Kidney (tissue), 22 donors: ENCODE measurements at places on chromosomes 2 and 18.

DNA sequence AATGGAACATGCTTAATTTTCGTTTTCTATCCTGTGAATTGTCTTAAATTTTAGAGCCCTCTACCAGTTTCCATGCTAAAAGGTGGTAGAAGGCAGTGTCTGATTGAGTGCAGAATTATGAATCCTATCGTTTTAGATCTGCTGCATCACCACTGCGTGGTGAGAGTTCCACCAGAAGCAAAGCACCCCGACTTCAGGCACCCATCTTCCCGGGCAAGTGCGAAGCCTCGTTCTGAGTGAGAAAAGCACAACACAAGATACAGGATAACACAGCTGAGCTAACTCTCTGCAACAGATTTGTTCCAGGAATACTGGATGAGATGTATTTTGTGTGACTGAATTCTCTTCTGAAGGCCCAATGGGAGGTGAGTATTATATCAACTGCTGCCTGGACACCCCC, 471.5 kb downstream of the EIPR1 start:
- no peak for DNase-seq

- DNase-seq, result no peak
Observed at GRCh38 chr18:44724105-44724778, 43.6 kb downstream of the SETBP1 start.

DNA sequence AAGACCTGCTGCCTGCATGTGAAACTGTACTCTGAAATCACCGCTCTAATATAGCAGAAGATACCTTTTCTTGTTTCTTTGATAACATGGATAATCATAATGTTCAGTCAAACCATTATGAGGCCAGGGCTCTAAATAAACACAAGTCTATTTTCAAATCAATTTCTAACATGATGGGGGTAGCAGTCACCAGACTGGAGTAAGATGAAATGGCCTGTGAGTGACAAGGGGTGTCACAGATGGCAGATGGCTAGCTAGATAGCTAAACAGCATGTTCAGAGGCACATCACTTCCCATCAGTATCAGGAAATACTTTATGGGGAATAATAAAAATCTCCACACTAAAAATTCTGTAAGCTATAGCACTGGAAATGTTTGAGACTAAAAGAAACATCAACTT, 14.0 kb downstream of the MBD2 start:
- no peak for DNase-seq

- DNase-seq, result no peak
Observed at GRCh38 chr2:168120310-168120709, 127.1 kb downstream of the STK39 start.

DNA sequence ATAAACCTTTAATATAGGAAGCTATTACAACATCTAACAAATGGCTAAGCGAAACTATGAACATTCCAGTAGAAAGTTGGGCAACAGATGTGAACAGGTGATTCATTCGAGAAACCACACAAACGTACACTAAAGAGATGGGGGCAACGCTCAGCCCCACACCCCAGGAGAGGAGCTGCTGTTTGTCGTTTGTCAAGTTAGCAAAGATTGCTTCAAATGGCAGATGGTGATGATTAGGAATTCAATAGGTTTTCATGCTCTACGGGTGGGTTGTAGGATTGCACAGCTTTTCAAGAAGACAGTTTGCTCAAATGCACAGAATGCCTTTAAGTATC, 154.7 kb upstream of the HDAC4 start:
- DNase-seq, result no peak

DNA sequence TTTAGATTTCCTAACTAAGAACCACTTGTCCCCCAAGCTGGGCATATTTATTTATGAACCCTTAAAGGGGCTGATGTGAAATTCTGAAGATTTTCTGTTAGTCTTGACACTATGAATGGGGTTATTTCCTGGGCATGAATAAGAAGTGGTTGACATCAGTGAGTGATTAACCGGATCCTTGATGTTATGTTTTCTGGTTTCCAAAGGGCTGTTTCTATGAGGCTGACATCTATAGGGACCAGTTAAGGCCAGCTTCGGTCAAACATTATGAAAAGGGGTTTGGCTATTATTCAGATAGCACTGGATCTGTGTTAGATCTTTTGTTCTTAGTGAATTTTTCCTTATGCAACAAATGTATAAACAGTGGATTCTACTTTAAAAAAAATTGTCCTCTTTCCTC, 443.7 kb upstream of the SPRED2 start:
- DNase-seq, result no peak

GRCh38 chr18:76380791-76381405, 114.1 kb downstream of the ZNF516 start:
- peak; percentile 41 for DNase-seq

DNA sequence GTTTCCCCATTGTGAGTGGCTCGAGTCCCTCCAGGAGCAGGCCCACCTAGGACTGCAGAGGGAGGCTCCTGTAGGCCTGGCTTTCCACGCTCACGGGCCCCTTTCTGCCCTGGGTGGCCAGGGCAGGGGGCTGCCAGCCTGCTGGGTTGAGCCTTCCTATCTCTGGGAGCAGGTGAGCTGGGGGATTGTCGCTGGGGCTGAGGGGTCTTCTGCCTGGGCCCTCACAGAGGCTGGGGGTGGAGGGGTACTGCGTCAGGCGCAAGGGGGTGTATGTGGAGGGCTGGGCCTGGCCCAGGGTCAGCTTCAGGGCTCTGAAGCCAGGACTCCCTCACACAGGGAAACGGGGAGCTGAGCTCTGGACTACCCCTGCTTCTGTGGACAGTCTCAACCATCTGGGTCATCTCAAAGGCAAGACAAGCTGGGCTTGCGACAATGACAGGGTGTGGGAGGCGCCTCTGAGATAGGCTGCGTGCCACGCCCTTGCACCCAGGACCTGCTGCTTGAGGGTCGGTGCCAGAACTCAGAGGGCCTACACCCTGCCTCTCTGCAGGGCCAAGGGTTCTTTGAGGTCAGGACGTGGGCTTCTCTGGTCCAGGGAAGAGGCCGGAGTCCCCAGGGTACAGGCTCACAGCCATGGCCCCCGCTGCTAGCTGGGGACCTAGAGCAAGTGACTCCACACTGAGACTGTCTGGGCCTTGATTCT, 206.1 kb downstream of the TWIST2 start:
- no peak for DNase-seq

DNA sequence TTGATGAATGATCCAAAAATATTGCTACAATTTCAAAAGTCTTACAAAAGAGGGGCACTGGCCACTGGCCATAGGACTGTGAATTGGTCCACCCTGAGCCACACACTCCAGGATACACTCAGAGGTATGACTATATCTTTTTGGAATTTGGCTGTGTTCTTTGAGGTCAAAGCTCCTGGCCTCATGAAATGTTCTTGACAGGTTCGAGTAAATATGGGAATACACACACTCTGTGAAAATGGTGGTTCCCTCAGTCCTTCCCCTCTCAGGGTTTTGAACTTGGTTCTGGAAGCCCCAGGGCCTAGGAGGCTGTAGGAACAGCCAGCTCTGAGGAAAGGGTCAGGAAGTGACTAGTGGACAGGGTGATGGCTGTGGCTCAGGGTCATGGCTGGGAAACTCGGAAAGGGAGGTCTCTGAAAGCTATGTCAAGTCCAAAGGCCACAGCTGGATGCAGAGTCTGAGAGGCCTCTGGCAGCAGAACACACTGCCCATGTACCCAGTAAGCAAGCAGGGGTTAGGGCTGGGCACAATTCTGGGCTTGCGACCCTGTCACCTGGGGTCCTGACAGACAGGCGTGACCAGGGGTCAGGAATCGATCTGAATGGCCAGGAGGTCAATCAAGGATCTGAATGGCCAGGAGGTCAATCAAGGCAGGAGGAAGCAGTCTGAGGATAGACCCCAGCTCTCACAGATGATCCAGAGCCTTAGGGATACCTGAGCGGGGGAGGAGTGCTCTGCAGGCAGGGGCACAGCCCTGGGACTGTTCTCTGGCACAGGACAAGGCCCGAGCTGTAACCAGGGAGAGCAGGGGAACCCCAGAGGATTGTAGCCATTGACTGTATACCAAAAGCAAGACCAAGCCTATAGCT, 223.4 kb upstream of the SMAD2 start:
- no peak for DNase-seq

DNA sequence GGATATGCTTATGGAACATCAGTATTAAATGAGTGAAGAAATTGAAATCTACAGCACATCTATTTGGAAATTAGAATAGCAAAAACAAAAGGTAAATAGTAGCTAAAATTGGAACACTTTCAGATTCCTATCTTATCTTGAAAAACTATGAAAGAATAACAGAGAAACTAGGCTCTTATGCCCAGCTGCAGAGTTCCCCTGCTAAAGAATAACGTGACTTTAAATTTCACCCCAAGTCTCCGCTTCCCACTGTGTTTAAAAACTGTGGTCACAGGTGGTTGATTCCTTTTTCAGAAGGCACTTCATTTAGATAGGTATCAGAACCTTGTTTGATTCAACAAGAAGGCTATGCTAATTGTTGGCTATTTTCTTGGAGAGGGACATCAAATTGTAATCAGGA, 30.1 kb downstream of the ARHGAP28 start:
- DNase-seq, result no peak

DNA sequence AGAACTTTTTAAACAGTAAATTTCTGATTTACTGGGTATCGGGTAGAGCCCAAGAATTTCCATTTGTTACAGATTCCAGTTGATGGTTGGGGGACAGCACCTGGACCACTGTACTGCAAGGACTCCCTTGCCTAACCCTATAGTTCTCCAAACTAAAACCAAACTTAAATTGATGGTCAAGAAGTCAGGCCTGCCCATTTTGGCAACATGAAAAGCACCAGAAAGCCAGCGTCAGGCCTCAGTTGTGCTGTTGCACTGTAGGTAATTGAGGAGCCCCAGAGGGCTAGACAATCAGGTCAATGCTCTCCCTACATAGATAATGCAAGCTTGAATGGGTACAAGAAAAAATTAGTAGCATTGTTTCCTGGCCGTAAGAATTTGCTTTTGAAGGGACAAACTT, 40.5 kb downstream of the NOP58 start:
- DNase-seq, result no peak

DNA sequence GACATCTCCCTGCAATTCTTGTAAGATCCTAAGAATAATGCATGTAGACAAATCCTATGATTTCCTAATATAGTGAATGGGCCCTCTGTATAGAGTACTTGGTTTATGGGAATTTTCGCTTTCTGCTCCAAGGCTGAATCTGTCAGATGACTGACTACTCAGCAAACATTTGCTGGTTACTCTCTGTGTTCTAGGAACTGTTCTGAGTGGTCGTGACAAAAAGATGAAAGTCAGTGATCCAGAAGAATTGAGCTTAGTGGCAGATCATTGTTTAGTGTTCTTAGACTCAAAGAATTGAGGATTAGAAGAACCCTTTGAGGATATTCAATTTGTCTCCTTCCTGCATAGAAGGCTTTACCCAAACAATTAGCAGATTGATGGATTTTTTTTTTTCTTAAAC, 10.0 kb downstream of the XRCC5 start:
- no peak for DNase-seq

GRCh38 chr2:42913280-42913878, 121.0 kb upstream of the HAAO start:
- DNase-seq, result no peak

- no peak for DNase-seq
Observed at GRCh38 chr18:79961527-79962291, 2.7 kb upstream of the HSBP1L1 start.

DNA sequence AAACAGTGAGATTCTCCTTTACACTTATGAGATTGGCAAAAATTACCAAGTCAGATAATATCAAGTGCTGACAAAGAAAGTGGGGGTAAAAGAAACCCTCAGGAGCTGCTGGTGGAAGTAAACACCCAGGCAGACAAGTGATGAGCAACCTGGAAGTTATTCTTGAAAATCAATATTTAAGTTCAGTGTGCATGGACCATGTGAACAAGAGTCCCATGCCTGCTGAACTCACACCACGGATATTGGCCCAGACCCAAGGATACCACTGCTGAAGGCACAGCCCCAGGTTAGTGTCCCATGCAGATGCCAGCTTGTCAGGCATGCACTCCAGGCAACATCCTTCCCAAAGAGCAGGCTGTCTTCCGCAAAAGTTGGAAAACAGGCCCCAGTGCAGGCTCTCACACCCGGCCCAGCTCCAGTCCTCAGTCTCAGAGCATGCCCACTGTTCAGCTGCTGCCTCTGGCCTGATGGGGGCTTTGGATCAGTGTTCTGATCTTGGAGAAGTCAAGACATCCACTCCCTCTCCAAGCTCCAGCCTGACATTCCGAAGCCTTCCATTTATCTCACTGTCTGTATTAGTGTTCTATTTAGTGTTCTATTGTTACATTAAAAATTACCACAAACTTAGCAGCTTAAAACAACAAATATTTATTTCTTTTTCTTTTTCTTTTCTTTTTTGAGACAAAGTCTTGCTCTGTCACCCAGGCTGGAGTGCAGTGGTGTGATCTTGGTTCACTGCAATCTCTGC, 70.0 kb downstream of the HS1BP3 start:
- DNase-seq, result no peak

DNA sequence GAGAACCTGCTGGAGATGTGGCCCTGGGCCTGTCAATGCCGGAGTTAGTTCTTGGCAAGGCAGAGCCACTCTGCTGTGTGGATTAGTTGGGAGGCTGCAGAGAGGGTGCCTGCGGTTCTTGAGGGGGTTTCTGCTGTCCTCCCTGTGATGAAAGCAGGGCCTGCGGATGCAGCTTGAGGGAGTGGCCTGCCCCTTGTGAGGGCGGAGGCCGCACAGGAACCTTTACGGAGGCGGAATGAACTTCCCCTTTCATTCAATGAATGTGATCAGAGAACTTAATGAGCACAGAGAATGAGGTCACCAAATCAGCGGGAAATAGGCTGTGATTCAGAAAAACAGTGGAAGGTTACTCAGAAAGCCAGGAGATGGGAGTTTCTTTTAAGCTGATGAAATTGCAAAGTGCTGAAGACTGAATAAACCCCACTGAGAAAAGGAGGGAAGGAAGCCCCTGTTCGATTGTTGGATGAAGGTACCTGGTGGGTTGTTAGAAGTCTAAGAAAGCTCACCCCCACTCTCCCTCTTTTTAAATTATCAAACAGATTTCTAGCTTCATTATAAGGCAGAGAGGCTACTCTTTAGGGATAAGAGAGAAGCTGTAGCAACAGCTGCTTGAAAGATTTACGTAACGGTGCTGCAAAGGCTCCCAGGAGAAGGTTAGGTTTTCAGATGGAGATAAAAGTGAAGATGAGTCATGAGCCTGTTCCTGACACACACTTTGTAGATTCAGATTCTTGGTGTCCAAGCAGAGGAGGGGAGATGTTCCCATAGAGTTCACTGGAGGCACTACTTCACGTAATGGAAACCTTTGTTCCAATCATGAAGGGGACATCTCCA, 47.4 kb downstream of the VWA3B start:
- no peak for DNase-seq

- no peak for DNase-seq
Observed at GRCh38 chr18:51614033-51614432, 416.6 kb upstream of the MEX3C start.

- DNase-seq, result no peak
Observed at GRCh38 chr2:85787981-85788340, 34.2 kb downstream of the ATOH8 start.

- no peak for DNase-seq
Observed at GRCh38 chr2:198054299-198054698, 249.9 kb downstream of the PLCL1 start.

GRCh38 chr2:15147591-15147990, 413.5 kb downstream of the NBAS start:
- no peak for DNase-seq

- DNase-seq, result no peak
Observed at GRCh38 chr2:222883420-222883819, 22.6 kb downstream of the ACSL3 start.
